ENCODE measurements at places on chromosomes 3 and 15.

- no peak for DNase-seq
Measured at GRCh38 chr15:78023081-78023665, 54.3 kb downstream of the TBC1D2B start.

DNA sequence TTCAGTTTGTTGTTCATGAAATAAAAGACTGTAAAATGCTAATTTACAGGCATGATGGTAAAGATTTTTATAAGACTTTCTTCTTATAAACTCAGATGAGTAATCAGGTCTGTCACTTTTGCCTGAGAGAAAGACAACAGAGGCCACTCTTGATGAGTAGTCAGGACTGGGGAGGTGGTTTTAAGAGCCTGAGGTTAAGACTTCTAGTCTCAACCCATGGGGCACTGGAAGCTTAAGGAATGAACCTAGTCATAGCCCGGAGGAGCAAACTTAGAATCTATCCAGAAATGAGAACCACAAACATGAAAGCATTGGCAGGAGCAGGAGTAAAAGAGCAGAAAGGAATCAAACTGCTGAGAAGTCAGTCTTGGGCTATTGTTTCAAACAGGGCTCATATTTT is 846.3 kb upstream of the ARPP21 start:
- no peak for DNase-seq

DNA sequence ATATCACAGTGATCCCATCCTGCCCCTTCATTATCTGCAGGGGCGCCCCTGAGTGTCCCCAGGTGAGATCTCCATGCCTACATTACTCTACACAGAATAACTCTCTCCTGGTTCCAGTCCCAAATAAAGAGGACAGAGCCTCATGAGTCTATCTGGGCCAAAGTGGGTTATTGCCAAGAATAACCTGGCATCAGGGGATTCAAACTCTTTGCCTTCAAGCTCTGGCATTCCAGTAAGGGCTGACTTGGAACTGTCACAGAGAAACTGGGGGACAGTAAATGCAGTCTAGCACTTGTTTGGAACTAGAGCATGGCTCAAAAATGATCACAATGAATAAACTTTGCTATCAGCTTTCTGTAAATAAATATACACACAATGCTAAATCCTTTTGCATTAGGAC is 30.3 kb downstream of the GJD2 start:
- DNase-seq: no peak

GRCh38 chr3:76627236-76627635 is 412.7 kb upstream of the ROBO2 start:
- DNase-seq: no peak

- no peak for DNase-seq
Measured at GRCh38 chr3:129365296-129366136, 62.9 kb downstream of the EFCAB12 start.

DNA sequence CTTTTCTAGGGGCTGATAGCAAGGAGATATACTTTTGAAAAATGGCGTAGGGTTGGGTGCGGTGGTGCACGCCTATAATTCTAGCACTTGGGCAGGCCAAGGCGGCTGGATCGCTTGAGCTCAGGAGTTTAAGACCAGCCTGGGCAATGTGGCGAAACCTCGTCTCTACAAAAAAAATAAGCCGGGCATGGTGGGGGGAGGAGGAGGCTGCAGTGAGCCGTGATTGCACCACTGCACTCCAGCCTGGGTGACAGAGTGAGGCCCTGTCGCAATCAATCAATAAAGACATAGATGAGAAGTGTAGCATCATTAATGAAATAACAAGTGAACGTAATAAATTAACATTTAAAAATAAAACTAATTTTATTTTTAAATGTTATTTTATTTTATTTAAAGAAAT is 134.6 kb downstream of the SLCO3A1 start:
- DNase-seq: no peak

GRCh38 chr3:54065586-54065985 is 56.8 kb upstream of the CACNA2D3 start:
- DNase-seq: no peak

- DNase-seq: no peak
Measured at GRCh38 chr3:143837076-143837475, 11.2 kb downstream of the SLC9A9 start.

DNA sequence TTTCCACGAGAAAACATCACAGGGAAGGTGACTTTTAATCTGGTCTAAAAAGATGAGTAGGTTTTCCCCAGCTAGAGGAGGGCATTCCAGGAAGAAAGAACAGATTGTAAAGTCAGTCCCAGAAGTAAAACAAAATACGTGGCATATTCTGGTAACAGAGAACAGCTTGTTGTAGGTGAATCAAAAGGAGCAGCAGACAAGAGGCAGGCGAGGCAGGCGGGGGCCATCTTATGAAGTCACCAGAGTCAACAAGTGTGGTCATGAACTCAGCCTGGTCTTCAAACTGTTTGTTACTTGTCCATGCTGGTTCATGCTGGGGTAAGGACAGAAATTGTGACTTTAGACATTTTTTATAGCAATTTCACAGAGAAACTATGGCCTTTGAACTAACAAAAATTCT is 4.0 kb upstream of the POPDC2 start:
- no peak for DNase-seq

GRCh38 chr3:38632989-38633388 is 16.5 kb downstream of the SCN5A start:
- DNase-seq: no peak

- no peak for DNase-seq
Measured at GRCh38 chr3:129059311-129059958, 1.1 kb upstream of the GP9 start.

GRCh38 chr15:36896949-36897348 is 203.4 kb downstream of the MEIS2 start:
- DNase-seq: no peak

DNA sequence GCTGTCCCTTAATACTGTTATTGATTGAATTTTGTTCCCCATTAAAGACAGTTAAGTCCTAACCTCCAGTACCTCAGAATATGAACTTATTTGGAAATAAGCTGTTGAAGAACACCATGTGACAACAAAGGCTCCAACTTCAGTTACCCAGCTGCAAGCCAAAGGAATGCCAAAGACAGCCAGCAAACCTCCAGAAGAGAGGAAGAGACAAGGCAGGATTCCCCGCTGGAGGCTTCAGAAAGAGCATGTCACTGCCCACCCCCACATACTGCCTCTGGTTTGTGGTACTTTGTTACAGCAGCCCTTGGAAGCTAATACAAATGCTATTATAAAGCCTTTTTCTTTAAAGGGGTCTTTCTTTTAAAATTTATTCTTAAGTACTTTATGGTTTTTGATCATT is 18.4 kb upstream of the NEK10 start:
- no peak for DNase-seq

DNA sequence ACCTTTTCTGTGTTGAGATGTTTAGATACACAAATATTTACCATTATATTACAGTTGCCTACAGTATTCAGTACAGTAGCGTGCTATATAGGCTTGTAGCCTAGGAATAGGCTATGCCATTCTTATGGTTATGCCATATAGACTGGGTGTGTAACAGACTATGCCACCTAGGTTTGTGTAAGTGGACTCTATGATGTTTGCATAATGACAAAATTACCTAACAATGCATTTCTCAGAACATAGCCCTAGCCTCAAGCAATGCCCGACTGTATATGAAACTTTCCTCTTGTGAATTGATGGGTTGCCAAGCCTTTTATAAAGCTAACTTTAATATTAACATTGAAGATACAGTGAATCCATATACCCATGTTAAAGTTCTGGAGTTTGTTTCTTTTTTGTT is 10.3 kb upstream of the PHLDB2 start:
- no peak for DNase-seq

- DNase-seq: no peak
Measured at GRCh38 chr15:42577514-42578031, 2.2 kb downstream of the STARD9 start.

DNA sequence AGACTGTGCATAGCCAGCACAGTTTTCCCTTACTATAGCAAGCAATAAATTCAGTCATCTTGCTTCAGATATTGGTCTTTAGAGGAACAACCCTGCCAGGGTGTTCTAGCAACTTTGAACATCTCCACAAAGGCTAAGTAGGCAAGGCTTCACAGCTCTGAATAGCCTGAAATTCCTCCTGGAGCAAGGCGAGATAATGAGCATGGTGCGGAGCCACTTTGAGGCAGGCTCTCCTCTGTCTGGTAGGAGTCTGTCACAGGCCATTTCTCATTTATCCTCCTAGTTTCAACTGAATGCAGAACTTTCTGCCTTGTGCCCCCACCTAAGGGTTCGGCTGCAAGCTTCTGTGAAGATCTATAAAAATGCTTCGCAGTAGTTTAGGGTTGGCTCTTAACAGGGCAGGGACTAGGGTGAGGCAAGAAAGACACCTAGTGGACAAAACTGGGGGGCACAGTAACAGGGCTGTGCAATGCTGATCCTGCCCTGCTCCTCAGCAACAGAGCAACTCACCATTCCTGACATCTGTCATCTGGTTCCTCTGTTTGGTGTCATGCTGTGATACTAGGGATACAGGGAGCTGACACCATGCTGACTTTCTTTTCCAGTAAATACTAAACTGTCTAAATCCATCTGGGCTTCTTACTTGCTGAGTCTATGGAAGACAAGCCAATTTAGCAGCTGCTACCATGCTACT is 16.6 kb upstream of the EHHADH start:
- DNase-seq: no peak

- DNase-seq: no peak
Measured at GRCh38 chr3:45311953-45312801, 76.2 kb upstream of the LARS2 start.

DNA sequence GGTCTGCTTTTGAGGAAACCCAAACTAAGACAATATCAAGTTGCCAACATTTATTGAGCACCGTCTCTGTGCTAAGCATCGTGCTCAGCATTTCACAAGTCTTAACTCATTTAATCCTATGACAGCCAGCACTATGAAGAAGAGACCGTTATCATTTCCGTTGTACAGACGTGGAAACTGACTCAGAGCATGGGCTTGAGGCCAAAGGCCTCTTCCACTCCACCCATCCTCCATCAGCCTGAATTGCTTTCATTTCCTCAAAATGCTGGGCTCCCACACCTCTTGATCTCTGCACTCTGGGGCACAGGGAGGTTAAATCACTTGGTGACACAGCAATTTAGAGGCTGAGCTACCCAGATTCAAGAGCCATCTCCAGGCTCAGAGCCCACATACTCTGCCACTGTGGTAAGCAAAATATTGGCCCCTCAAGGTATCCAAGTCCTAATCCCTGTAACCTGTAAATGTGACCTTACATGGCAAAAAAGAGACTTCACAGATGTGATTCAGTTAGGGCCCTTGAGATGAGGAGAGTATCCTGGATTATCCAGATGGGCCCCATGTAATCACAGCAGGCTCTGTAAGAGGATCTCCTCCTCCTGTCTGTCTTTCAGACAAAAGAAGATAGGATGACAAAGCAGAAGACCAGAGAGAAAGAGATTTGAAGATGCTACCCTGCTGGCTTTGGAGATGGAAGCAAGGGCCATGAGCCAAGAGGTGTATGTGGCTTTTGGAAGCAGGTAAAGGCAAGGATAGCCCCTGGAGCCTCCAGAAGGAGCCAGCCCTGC is 24.3 kb upstream of the FLNB start:
- DNase-seq: peak; percentile 38

DNA sequence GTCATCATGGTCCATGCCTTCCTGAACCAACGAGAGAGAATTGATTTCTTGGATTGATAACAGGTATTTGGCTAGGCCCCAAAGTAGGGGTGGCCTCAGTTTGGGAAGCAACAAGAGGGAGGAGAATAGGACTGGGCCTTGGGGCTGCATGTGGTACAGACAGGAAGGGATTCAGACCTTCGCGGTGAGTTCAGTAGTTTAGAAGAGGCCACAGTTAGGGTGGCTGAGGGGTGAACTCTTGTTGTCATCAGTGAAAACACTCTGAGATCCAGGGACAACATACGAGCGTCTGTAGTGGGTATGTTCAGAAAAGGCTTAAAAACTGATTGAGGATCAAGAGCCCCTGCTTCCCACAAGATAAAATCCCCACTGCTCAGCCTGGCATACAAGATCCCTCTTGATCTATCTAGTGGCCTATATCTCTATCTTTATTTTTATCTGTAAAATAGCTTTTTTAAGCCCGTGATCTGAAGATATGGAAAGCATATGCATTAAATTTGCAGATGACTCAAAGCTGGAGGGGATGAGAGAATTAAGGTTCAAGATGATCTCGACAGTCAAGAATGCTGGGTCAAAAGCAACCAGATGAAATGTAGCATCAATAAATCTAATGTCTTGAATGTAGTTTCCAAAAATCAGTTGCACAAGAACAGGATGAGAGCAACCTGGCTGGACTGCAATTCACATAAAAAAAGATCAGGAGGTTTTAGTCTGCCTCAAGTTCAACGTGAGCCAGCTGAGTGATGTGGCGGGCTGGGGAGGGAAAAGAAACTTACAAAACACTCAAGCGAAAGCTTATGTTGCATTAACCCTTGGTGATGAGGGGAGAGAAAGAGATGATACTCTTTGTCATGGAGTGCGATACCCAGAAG is 221.1 kb upstream of the TLE3 start:
- DNase-seq: no peak

- no peak for DNase-seq
Measured at GRCh38 chr15:60387321-60387720, 10.5 kb downstream of the ANXA2 start.

DNA sequence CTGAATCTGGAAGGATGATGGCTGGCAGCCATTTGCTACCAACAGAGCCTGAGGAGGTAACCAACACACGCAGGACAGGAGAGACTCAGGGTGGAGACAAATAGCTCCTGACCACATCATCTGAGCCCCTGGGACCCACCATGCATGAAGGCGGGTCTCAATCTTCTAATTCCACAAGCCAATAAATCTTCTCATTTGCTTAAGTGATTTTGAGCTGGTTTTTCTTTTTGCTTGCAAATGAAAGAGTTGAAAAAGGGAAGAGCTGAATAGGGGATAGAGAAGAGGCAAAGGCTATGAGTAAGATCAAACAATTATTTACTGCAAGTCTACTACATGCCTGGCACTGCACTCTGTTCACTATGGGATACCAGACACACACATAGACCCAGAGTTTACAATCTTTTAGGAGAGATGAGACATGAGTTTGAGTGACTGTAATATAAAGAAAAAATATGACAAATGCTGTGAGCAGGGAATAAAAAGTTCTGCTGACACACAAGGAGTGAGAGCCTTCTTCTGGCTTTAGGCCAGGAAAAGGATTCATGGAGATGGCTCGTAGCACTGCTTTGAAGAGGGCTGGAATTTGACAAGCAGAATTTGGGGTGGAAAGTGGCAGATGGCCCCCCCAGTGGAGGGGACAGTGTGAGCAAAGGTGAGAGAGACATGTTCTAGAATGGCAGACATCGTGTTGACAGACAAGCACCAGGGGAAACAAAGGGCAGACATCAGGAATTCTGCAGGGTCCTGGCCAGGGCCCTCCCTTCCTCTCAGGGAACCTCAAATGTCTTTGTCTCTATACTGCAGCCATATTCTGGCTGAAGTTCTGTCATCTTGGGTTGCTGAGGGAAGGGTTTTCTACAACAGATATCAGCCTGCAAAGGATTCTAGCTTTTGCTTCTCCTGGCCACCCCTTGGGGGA is 69.8 kb upstream of the WNT5A start:
- DNase-seq: no peak

DNA sequence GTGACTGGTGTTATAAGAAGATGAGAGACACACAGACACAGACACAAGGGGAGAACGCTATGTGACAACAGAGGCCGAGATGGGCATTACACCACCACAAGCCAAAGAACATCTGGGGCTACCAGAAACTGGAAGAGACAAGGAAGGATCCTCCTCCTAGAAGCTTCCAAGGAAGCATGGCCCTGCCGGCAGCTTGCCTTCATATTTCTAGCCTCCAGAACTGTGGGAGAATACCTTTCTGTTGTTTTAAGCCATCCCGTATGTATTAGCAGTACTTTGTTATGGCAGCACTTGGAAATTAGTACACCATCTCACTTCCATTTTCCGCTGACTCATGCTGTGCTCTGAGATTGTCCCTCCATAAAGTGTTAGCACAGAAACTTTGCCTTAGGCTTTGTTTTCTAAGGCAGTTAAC is 38.7 kb upstream of the CA12 start:
- no peak for DNase-seq
